ENCODE measurements at places on chromosomes 12 and 14.

DNA sequence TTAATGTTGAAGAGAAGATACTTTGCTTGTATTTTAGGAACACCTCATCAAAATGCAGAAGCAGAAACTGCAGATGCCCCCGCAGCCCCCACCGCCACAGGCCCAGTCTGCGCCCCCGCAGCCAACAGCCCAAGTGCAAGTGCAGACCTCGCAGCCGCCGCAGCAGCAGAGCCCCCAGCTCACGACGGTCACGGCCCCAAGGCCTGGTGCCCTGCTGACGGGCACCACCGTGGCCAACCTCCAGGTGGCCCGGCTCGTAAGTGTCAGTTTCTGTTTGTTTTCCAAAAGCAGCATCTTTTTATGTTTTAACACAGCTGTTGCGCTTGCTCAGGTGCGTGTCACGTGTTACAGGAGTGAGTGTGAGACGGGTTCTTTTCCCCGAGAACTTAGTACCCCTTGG, 79.5 kb downstream of the DDX51 start:
- DNase-seq, result no peak

GRCh38 chr12:127178463-127178862, 1088.5 kb upstream of the TMEM132C start:
- no peak for DNase-seq

DNA sequence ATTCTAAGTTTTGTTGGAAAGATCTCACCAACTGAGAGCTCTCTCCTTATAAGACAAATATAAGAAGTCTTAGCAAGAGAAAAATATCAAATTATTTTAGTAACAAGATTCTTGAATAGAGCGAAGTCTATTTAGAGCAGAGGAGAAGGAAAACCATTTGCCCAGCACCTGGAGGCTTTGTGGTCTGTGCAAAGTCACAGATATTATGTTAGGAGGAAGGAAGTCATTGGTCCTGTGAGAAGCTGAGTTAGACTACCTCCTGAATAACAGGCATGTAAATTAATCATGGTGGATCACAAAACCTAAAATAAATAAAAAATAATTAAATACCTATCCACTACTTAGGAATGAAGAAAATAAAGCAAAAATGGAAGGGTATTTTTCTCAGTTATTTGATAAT, 38.4 kb upstream of the ATXN7L3B start:
- DNase-seq, result no peak

- DNase-seq, result no peak
Observed at GRCh38 chr14:75904311-75904710, 77.5 kb downstream of the TGFB3 start.

GRCh38 chr12:67382241-67382871, 113.2 kb downstream of the CAND1 start:
- DNase-seq, result no peak

- DNase-seq, result no peak
Observed at GRCh38 chr12:118959348-118959747, 22.0 kb upstream of the SRRM4 start.

- DNase-seq, result no peak
Observed at GRCh38 chr12:75571204-75571603, 59.8 kb upstream of the KRR1 start.

DNA sequence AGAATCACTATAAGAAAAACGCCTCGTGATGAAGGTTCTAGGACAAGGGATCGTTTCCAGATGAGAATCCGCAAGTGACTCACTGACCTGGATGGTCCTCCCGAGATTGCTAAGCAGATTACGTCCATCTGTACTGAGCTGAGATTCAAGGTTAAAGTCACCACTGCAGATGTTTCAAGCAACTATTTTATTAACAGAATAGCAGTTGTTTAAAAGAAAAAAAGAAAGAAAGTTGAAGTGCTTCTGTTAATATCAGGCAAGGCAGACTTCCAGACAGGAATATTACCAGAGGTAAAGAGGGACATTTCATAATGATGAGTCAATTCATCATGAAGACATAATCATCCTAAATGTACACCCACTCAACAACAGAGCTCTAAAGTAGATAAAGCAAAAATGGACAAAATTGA, 17.9 kb downstream of the PXN start:
- DNase-seq, result no peak

DNA sequence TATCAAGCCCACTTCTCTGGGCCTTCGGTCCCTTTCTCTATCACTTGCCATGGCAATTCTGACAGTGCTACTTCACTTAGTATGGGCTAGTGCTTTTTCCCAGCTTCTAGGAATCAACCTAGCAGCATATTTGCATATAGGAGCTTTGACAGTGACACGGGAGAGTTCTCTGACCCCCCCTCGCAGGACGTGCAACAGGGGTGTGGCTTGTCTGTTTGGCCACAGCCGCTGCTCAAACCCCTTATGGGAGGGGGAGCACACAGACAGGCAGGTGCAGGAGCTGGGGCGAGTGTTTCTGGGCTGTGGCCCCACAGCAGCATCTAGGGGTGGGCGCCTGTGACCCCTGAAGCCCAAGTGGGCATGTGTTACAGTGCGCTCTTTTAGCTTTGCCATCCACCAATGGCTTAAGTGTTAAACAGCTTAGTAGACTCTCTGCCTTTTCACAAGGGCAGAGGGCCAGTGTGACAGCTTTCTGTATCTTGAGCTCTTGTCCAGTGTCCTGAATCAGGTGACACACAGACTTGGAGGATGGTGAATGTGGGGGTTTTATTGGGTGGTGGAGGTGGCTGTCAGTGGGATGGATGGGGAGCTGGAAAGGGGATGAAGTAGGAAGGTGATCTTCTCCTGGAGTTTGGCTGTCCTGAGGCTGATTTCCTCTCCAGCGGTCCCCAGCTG, 229.3 kb downstream of the PCNX1 start:
- no peak for DNase-seq

DNA sequence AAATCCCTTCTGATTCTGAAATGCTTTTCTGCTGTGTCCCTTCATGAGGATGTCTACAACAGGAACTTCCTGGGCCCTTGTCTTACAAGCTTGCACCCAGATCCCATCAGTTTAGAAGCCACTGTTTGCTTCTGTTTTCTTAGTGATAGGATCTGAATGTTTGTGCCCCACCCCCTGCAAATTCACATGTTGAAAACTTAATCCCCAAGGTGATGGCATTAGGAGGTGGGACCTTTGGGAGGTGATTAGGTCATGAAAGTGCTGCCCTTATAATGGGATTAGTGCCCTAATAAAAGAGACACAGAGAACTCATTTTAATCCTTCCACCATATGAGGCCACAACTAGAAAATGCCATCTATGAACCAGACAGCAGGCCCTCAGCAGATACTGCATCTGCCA, 36.0 kb upstream of the GNPNAT1 start:
- DNase-seq, result no peak

GRCh38 chr12:82694970-82695369, 8.3 kb downstream of the TMTC2 start:
- no peak for DNase-seq

- DNase-seq, result no peak
Observed at GRCh38 chr12:69059465-69060457, 126.8 kb upstream of the CPM start.

DNA sequence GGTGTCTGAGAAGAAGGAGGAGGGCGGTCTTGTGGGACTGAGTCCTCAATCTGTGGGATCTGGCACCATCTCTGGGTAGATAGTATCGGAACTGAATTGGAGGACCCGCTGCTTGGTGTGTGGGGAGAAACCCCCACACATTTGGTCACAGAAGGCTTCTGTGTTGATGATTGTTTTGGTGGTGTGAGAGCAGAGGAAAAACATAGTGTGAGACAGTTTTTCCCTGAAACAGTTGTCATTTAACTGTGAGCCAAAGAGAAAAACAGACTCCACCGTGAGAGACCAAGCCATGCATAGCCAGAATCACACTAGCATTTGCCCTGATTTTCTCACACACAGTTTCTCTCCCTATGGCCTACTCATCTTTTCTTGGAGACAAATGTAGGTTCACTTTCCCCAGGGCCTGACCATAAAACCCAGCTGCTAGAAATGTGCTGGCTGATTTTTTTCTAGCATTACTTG, 91.4 kb upstream of the FLRT2 start:
- DNase-seq, result no peak

DNA sequence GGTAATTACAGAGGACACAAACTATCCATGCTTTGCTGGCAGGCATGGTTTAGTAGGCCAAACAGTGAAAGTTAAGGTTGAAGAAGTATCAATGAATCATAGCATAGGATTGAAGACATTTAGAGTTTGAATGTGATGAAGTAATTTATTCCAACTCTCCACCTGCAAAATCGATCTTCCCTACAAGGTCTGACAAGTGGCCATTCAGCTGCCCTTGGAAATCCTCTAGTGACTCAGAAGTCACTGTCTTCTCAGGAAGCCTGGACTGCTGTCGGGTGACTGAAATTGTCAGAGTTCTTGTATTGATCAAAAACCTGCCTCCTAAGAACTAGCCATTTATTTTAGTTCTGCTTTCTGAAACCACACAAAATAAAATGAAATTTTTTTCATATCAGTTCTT, 17.7 kb upstream of the STXBP6 start:
- no peak for DNase-seq

DNA sequence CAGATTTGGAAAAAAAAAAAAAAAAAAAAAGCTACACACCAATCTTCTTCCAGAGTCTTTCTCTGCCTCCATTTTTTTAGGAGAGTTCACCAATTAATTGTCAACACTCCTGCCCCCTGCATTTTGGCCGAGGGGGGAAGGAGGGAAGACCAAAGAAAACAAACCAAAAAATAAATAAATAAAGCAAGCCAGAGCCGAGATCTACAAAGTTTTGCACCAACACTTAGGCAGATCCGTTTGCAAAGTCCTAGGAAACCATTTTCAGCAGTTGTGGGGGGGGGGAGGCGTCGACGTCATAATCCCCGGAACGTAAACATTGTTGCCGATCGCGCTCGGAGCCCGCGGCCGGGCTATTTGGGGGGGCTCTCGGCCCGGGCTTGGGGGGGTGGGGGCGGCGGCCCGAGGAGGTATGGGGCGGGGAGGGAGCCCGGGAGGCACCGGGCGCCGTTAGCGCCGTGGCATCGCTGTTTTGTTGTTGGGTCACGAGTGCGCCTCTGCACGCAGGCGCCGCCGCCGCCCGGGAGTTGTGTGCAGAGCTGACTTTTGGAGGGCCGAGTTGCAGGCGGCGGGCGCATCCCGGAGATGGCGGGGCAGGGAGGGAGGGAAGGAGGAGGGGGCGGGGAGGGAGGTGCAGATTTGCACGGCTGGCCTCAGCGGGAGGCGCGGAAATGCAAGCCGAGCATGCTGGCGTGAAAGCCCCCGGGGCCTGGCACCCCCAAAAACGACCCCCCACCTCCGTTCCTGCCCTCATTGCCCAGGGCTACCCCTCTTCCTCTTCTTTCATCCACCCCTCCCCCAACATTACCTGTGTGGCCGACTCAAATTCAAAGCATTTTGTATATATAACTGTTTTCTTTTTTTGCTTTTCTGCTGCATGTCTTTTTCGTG, 598 bp downstream of the KDM2B start:
- DNase-seq, result peak; percentile 76

DNA sequence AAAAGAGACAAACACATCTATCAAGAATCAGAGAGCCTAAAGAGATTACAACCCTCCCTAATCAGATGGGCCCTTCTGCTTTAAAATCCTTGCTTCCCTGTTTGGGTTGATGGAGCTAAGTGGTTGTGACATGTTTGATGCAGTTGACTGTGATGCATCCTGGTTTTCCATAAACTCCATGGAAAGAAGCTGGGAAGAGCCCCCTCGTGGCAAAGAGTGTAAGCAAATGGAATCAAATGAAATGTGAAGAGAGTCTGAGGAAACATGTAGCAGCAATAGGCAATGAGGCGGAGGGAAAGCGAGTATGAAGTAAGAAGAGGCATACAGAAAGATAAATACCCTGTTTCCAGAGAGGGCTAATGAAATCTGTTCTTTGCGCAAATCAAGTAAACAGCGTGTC, 70.4 kb upstream of the SLCO1C1 start:
- DNase-seq, result no peak

DNA sequence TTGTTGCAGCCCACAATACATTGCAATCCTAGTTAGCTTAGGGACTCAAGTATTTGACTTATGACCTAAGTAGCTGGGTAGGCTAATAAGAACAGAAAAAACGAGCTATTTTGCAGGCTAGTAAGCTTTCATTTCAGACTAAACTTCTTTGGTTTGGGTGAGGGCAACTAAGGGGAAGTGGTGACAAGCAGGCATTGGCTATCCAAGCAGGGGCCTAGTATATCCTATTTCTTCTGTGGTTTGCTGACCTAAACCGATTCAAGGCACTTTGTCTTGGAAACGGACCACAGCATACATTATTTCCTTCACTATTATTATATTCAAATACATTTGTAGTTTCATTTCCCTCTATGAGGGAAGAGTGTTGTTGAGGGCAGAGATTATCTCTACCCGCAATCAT, 21.6 kb upstream of the SLC5A8 start:
- DNase-seq, result no peak

DNA sequence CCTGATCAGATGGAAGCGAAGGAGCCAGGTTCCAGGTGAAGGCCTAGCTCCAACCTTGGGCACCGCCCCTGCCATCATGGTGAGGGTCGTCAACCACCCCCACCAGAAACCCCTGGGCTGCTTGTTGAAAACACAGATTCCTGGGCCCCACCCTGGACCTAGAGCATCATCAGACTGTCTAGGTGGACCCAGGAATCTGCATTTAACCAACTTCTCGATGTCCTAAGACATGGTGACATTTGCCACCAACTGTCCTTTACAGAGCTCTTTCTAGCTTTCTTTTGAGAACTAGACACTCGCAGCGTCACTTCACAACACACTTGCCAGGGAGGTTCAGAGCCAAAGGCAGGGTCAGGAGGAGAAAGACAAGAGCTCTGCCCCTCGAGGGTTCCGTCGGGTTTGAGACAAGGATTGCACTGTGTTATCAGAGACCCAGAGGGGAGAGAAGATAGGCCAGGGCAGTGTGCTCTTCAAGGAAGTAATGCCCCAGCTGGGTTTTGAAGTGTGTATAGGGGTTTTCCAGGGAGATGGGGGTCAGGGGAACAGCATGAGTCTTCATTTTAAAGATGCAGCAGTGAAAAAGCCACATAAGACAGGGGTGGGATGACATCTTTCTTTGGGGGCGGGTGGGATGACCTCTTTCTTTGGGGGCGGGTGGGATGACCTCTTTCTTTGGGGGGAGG, 24.6 kb downstream of the RFLNA start:
- no peak for DNase-seq

DNA sequence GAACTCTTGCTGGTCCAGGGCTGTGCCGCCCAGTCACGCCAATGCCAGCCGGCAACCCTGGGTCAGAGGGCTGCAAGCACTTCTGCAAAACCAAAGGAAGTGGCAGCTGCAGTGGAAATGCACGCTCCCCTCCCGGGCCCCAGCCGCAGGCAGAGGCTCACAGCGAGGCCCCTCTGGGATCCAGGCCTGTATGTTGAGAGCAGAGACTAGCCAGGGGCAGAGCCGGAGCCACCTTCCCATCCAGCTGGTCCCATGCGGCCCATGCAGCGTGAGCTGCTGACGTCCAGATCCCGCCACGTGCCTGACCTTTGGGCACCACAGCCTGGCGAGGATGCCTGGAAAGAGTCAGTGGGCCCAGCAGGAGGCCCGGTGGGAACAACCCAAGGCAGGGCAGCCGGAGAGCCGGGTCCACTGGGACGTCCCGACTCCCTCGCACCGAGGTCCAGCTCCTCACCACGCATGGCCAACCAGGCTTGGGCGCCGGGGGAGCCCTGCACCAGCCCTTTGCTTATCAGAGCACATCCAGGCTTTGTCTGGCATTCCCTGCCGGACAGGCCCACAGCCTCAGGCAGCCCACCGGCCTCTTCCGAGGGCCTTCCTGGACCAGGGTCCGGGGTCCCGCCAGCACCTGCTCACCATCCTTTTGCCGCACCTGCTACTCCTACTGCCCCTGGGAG, 4.3 kb downstream of the GPR132 start:
- DNase-seq, result no peak

- no peak for DNase-seq
Observed at GRCh38 chr12:122917507-122918121, 21.7 kb upstream of the VPS37B start.
